ENCODE measurements at places on chromosomes 11 and 22.

GRCh38 chr11:11558396-11558795, 63.4 kb downstream of the GALNT18 start:
- peak; percentile 88 for DNase-seq

GRCh38 chr22:38802671-38803121, 8.8 kb upstream of the DNAL4 start:
- DNase-seq = peak; percentile 99

- DNase-seq = no peak
Measured at GRCh38 chr22:25366408-25366807, 147.0 kb downstream of the CRYBB2 start.

DNA sequence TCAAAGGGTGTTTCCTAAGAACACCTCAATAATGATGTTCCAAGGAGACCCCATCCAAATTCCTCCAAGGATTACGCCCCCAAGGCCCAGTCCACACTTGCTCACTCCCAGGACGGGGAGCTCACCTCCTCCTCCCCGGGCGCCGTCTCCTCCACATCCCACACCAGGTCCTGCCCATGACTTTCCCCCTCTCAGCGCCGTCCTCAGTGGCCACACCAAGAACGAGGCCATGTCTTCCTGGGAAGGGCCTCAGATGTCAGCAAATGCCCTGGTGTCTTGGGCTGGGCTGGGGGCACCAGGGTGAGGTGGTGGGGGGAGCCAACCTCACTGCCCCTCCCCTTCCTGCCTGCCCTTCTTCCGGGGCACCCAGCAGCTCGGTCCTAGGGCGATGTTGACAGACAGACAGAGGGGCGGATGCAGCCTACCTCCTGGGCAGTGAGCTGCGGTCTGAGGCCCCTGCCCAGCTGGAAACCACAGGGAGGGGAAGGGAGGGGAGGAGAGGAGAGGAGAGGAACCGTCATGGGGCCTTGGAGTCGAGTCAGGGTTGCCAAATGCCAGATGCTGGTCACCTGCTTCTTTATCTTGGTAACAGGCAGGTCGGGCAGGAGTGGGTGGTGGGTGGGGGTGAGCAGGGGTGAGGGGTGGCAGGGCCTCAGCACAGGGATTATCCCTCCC, at the start of the genes C11orf21 and TSPAN32:
C11orf21 (minus strand) TSS at position 288 of the 675 bp plus-strand sequence; CDS start at position 178, 110 bp downstream.
TSPAN32 (plus strand) TSS at position 383 of the 675 bp plus-strand sequence; CDS start at position 520, 137 bp downstream.
- DNase-seq = no peak

GRCh38 chr11:46319074-46319453, 28.2 kb upstream of the DGKZ start:
- no peak for DNase-seq

GRCh38 chr11:102399189-102399588, 52.2 kb downstream of the BIRC2 start:
- no peak for DNase-seq

DNA sequence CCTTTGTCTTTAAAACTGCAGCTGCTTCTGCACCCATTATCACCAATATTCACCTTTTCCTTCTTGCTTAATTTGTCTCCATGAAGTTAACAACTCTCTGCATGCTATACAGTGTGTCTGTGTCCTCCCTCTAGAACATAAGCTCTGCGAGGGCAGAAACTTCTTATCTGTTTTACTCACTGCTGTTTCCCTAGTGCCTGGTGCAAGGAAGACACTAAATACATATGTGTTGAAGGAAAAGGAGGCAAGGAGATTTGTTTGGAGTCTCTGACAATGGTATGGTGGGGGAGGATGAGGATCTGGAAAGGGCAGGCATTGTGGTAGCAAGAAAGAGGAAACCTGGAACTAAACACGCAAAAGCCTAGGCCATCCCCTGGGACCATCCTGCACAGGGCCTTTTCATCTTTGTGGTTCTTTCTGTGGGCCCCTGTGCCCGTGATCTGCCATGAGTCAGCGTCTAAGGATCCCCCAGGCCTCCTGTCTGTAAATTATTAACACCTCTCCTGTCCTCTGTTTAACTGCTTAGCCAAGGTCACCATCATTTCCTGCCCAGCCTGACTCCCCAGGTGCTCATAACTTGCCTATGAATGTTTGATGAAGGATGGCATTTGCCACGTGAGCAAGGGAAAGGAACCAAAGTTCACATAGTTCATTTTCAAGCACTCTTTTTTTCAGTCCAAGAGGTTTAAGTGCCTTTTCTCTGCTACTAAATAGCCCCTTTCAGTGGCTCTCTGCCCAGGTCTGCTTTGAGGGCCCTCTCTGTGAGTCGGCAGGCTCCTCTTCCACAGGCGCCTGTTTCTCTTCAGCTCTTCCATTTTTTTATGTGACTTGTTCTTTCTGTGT, 131.1 kb downstream of the RASSF10 start:
- peak; percentile 47 for DNase-seq

DNA sequence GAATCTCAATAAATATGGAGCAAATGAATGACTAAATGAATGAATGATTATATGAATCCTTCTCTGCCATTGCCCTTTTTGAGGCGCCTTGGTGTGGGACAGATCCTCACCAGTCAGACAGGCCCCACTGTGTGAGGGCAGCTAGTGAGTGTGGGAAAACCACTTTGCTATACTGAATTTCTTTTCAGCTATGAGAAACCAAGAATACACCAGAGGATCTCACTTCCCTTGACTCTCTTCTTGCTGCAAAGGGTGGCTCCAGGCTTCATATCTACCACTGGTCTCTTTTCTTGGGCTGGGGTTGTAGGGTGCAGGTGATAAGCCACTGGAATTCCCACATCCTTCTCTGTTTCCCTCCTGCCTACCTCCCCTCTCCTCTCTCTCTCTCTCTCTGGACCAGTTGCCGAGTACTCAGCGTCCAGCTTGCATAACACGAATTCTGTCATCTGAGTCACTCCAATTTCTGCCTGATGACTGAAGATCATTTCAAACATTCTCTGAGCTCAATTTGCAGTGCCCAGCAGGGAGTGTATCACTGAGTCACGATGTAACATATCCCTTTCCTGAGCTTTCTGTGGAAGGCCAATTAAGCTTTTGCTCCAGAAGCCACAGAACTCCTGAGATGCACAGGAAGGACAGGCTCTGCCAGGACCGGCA, 304.3 kb upstream of the NCAM1 start:
- peak; percentile 92 for DNase-seq

DNA sequence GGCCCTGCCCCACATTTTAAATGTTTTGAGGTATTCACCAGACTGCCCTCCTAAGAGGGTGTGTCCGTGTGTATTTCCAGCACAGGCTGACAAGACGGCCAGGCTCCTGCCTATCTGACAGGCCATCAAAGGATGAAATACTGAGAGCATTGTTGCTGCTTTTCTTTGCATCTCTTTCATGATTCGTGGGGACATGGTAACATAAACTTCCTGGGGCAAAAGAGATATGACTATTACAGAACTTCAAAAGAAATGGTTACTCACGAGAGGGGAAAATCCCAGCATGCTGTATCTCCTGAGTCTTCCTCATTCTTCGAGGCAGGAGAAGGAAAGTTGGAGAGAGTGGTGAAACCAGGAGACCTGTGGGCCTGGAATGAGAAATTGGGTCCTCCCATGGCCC, 10.3 kb upstream of the BIK start:
- DNase-seq = peak; percentile 90

DNA sequence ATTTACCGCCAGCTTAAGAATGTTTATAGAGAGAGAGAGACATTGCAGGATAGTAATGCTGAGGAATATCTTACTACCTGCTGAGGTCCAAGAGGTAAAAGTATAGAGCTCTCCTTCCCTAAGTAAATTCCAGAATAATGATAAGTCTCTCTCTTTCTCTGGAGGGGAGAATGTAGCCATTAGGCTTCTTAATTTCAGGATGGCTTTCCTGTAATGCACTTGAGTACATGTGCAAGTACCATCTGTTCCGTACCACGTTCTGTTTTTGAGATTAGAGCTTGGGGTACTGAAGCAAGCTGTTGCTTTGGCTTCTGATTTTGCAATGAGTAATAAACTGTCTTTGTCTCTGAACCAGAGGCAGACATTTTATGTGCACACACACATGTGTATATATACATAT, 1314.0 kb downstream of the JRKL start:
- DNase-seq = no peak

DNA sequence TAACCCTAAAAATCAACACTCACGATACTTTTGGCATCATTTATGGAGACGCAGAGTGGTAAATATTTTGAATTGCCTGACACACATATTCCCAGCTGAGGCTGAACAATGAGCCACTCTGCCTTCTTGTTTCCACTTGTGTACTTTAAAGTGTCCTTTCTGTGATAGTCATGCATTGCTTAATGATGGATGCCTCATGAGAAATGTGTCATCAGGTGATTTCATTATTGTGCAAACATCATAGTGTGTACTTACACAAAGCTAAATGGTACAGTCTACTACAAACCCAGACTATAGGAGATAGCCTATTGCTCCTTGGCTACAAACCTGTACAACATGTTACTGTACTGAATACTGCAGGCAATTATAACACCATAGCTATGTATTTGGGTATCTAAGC, 44.2 kb downstream of the MRE11 start:
- DNase-seq = peak; percentile 98

- no peak for DNase-seq
Measured at GRCh38 chr11:121435551-121436511, 16.3 kb upstream of the SORL1 start.

DNA sequence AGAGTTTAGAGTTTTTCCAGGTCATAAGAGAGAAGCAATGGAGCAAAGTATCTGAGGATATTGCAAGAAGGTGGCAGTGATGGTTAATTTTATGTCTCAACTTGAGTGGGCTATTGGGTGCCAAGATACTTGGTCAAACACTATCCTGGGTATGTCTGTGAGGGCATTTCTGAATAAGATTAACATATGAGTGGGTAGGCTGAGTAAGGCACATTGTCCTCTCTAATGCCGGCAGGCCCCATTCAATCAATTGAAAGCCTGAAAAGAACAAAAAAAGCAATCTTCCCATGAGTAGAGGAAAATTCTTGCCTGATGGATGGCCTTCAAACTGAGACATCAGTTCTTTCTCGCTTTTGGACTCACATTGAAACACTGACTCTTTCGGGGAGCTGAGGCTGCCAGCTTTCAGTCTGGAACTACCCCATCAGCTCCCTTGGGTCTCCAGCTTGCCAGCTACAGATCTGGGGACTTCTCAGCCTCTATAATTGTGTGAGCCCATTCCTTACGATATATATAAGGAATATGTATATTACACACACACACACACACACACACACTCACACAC, 228.8 kb downstream of the BUD13 start:
- DNase-seq = no peak

GRCh38 chr11:76212086-76213035, 6.1 kb upstream of the WNT11 start:
- no peak for DNase-seq

DNA sequence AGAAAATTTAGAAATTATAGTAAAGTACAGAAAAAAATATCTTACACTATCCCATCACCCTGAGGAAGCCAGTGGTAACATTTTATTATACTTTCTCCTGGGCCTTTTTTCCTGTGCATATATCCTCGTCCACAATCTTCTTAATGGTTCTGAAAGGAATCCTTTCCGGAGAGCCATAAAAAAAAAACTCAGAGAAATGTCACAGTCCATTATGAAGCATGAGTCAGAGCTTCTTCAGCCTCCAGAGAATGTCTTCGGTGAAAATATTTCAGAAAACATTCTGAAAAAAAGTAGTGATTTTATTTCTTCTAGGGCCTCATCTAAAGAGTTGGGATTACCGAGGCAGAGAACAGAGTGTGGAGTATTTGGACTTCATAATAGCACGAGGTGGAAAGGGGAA, 163.4 kb downstream of the INSC start:
- DNase-seq = no peak

- peak; percentile 97 for DNase-seq
Measured at GRCh38 chr11:60942970-60943565, 8.9 kb downstream of the SLC15A3 start.

GRCh38 chr11:43770173-43770572, 89.6 kb downstream of the HSD17B12 start:
- DNase-seq = no peak

DNA sequence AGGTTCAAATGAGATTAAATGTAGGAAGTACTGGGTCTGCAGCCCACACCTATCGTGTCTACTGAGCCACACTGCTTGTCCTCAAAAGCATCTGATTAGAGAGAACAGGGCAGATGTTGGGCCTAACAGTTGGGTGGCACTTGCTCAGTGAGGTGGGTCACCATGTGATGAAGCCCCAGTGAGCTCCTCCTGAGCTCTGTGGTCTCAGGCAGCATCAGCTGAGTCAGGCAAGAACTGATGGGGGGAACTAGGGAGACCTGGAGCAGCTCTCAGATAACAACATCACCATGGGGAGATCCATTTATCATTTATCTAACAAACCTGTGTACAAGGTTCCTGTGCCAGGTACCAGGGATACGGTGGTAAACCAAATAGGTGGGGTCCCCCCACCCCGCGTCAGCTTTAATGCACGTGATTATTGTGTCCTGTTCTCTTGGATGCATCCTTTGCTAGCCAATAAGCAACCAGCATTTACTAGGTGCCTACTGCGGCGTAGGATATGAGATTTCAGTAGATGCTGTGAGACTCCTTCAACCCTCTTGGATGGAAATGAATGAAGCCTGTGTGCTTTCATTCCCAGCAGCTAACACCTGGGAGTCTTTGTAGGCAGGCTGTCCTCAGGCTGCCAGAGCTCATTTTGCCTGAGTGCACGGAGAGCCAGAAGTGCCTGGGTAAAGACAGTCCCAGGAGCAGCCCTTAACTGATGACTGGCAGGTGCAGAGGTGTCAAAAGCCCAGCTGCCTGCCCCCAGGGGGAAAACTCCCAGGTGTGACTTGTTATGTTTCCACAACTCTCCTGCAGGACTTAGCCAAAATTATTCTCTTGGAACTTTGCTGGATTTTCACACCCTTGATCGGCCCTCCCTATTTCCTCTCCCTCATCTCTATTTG, 73.6 kb upstream of the NARS2 start:
- DNase-seq = no peak

DNA sequence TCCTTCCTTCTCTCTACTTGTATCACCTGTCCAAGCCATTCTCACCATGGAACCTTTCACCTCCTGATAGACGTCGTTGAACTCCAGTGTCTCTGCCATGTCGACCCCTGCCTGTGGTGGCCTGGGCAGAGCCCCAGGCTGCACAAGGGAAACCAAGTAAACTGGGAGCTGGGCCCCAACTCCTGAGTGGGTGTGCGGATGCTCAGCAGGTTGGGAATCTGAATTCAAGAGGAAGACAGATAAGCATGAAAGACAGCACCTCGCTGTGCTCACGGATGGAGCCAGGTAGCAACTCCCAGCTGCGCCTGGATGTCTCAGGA, 709 bp downstream of the SSRP1 start:
- DNase-seq = no peak

DNA sequence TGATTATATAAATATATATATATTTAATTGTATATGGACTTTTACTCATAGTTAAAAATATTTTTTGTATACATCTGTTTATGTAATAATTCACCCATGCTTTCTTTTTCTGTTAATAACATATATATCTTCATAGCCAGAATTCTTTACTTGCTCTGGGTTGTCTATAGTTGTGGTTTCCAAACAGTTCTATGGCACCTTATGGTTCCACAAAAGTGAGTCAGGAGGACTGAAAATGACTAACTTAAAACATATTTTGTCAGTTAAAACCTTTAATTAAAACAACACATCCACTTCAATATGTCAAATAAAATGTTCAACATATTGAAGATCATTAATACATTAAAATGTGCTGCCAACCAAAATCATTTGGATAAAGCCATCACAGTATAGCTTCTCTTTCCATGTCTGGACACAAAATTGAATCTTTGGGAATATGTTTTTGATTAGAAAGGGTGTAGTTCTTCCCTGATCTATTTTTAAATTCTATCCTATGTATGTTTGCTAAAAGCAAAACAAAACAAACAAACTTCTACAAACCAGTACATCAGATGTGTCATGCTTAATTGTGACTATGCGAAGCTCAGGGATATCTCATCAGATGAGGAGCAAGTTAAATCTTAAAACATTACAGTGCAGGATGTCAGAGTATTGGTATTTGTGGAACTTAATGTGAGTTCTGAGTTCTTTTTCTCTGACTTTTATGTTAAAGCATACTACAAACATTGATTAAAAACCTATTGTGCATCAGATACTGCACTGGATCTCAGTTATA, 1488.4 kb upstream of the TENM4 start:
- no peak for DNase-seq

All from epithelial cell of esophagus (primary cell).